Kidney (tissue), 22 donors: ENCODE measurements at places on chromosomes 3 and 15. TPM values are rescaled to one million over a fixed set of nuclear protein-coding genes. Genes with fewer than 3 reads are reported as not detected.
A peak's percentile ranks its signal among the peaks of the same experiment; 100 is the strongest.

- H3K4me3 ChIP-seq = no peak overlapping the region
- no peaks in the 10 kb centered on the region for H3K4me1 ChIP-seq
- no peak for DNase-seq
Observed at GRCh38 chr3:11438646-11439045, 166.4 kb downstream of the ATG7 start.

GRCh38 chr3:33391255-33391995 is 48.8 kb downstream of the UBP1 start:
- DNase-seq = no peak
- peaks cover 45% of the 10 kb centered on the region for H3K36me3 ChIP-seq

- no peak overlapping the region for H3K4me3 ChIP-seq
- DNase-seq = no peak
- H3K36me3 ChIP-seq = no peaks in the 10 kb centered on the region
- H3K4me1 ChIP-seq = no peaks in the 10 kb centered on the region
Observed at GRCh38 chr3:151599103-151599672, 134.5 kb upstream of the AADACL2 start.

DNA sequence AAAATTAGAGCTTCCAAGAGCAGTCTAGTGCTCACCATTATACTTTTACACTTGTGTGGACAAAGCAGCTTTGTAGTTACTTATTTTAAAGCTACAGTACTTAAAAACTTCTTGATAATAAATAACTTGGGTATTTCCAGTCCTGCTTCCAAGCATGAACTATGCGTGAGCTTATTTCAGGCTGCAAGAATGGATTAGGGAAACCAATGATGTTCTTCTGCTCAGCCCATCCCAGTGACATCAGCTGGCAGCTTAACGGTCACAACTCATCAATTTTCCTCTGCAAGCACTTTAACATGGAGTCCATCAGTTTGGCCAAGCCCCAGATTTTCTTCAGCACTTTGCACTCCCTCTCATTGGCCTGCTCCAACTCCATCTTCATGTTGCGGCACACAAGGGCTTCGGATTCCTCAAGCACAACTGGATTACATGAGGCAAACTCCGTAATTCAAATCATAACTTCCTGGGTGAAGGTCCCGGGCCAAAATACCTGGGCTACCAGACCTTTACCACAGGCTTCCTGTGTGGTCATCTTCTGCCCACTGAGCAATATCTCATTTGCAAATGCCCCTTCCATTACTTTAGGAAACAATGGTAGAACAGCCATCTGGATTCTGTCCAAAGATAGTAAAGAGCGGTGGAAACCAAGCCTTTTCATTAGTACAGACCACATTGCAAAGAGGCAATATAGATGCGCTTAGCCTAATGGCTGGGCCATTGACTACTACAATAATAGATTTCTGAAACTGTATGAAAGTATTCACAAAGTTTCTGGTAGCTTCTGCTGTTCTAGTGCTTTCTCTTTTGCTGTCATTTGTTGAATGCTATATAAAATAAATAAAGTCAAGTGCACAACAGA is 87.5 kb upstream of the DAZL start:
- no peaks in the 10 kb centered on the region for H3K4me1 ChIP-seq
- no peak overlapping the region for H3K4me3 ChIP-seq
- H3K27ac ChIP-seq = no peak overlapping the region

GRCh38 chr3:20121088-20121487 is 64.9 kb downstream of the SGO1 start:
- H3K27me3 ChIP-seq = no peaks in the 10 kb centered on the region
- H3K27ac ChIP-seq = no peak overlapping the region
- peaks cover 19% of the 10 kb centered on the region for H3K36me3 ChIP-seq
- H3K4me3 ChIP-seq = no peak overlapping the region
- DNase-seq = no peak

DNA sequence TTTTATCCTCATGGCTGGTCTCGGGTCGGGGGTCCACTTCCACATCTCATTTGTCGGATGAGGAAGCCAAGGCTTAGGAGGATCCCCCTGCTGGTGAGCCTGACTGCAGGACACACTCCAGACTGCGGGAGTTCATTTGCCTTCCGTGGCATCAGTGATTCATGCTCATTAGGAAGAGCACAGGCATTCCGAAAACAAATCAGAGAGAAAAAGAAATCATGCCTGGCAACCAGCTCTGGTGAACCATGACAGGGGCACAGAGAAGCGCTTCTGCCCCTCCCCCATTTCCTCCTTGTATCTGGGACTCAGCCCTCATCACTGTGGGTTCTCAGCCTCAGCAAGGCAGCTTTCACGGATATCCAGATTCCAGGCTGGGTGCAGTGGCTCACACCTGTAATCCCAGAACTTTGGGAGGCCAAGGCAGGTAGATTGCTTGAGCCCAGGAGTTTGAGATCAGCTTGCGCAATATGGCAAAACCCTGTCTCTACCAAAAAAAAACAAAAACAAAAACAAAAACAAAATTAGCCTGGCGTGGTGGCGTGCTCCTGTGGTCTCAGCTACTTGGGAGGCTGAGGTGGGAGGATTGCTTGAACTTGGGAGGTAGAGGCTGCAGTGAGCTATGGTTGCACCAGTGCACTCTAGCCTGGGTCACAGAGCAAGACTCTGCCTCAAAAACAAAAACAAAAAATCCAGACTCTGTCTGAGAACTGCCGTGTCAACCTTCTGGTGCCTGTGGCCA is 28.4 kb downstream of the IRAK2 start:
- no peaks in the 10 kb centered on the region for H3K4me1 ChIP-seq
- H3K36me3 ChIP-seq = no peaks in the 10 kb centered on the region
- DNase-seq = peak; percentile 69
- peak overlapping the region; percentile 60 for H3K27ac ChIP-seq
- no peaks in the 10 kb centered on the region for H3K27me3 ChIP-seq

GRCh38 chr15:33894193-33894592 is 74.1 kb upstream of the CHRM5 start:
- no peak overlapping the region for H3K4me3 ChIP-seq
- H3K27me3 ChIP-seq = no peaks in the 10 kb centered on the region

DNA sequence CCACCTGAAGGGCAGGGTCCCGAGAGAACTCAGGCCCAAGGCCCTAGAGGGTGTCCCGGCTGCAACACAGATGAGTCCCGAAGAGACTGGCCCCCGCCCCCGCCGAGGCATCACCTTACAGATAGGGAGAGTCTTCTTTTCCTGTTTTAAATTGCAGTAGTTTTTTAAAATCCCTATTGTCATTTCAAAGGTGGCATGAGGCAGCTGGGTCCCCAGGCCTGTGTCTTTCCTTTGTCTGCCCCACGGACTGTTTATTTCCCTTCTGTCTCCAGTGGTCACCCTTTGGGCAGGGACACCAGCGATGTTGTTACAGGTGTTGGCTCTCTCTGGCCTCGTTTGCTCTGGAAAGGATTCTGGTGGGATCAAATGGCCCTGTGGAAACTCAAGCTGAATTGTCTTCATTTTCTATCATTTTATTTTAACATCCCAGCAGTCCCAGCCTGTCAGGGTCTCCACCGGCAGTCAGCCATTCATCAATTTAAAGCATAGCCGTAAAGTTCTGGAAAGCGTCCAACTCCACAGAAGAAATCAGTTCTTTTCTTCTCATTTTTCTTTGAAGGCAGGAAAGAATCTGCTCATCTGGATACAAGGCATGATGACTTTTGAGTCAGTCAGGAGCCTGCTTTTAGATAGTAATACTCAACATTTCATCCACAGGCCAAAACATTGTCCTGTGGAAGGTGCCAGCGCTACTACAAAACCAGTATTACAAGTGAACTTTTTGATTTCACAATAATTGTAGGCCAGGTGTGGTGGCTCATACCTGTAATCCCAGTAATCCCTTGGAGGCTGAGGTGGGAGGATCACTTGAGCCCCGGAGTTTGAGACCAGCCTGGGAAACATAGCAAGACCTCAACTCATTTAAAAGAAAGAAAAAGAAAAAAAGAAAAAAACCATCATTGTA is 96.2 kb downstream of the HES1 start:
- H3K4me1 ChIP-seq = no peaks in the 10 kb centered on the region
- DNase-seq = peak; percentile 85
- no peaks in the 10 kb centered on the region for H3K27me3 ChIP-seq
- no peaks in the 10 kb centered on the region for H3K36me3 ChIP-seq
- H3K27ac ChIP-seq = no peak overlapping the region
- H3K4me3 ChIP-seq = no peak overlapping the region

DNA sequence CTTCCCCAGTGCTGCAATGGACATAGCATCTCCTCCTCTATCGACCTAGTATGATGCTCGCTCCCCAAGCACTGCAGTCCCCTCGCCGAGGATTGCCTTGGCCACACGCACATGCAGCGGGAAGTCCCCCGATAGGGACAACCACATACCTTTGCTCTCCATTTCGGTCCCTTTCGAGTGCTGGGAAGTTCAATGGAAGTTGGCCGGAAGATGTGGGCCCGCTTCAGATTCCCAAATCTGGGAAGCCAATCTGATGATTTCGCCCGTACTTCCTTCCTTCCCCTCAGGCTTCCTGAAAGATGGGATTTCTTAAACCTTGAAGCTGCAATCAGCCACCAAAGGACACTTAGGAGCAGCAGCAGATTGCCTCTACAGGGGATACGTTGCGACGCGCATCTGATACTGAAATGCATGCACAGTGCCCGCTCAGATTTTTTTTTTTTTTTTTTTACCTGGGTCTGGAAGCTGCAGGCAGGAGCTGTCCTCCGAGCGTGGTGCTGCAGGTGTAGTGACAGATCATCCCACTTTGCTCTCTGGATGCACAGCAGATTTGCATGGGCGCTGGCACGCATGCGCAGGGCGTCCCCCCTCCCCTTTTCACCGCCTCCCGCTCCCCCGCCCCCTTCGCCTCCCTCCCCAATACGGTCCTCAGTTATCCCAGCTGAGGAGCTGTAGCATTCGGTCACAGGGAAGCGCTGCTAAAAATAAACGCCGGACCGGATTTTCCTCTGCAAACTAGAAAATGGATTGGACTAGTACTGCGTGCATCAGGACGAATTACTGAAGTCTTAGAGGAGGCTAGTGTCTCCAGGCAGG is at the start of gene FGF12:
TSS of gene FGF12 (minus strand) at position 510 of the 816 bp plus-strand sequence.
- H3K27ac ChIP-seq = no peak within 1 kb of the TSS
- H3K27me3 ChIP-seq = no peaks in the 10 kb centered on the region
- no peaks in the 10 kb centered on the region for H3K4me1 ChIP-seq
- peak within 1 kb of the TSS; percentile 46 for H3K4me3 ChIP-seq
- H3K36me3 ChIP-seq = no peaks in the 10 kb centered on the region

DNA sequence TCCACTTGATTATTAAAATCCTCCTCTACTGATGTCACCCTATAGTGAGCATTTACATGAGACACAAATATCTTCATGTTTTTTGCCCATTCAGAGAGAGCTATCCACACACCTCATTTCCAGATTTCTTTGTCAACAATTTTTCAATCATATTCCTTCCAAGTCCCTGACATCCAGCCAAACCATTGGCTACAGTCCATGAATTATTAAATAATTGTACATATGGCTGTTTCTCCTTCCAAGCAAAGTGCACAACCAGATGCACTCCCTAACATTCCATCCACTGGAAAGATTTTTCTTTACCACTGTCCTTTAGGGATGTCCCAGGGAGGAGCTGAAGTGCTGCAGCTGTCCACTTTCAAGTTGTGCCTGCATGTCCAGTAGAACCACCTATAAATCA is 328.0 kb upstream of the MDFIC2 start:
- H3K36me3 ChIP-seq = no peaks in the 10 kb centered on the region
- H3K27ac ChIP-seq = no peak overlapping the region
- DNase-seq = no peak
- H3K4me1 ChIP-seq = no peaks in the 10 kb centered on the region

GRCh38 chr3:23113455-23114171 is 89.5 kb upstream of the UBE2E2 start:
- H3K36me3 ChIP-seq = no peaks in the 10 kb centered on the region
- H3K27me3 ChIP-seq = no peaks in the 10 kb centered on the region

DNA sequence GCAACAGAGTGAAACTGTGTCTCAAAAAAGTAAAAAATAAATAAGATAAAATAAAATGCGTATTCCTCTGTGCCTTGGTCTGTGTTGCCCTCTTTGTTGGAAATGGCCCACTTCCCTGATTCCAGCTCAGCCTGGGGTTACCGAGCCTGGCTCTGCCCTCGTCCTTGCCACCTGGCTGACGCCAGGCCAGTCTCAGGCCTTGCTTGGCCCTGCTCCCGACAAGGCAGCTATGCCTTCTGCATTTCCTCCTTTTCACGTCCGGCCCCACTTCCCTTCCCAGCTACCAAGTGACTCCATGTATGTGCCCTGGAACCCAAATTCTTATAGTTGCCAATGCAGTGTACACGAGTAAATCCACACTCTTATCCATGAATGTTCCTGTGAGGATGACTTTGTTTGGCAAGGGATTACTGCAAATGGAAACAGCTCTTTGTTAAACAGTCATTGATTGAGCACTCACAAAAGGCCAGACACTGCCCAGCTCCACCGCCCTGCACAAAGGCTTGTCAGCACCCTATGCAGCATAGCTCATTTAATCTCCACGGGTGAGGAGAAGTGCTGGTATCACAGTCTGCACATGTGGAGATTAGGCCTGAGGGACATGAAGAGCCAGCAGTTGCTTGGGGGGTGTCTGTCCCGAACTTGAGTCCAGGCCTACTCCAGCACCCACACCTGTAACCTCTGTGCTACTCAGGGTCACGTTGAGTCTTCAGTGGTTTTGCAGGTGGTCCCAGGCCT is 25.1 kb downstream of the SPSB4 start:
- DNase-seq = peak; percentile 53
- no peaks in the 10 kb centered on the region for H3K36me3 ChIP-seq
- H3K4me3 ChIP-seq = no peak overlapping the region
- no peaks in the 10 kb centered on the region for H3K4me1 ChIP-seq
- H3K27me3 ChIP-seq = no peaks in the 10 kb centered on the region

GRCh38 chr15:76398317-76399104 is 61.9 kb downstream of the ISL2 start:
- no peaks in the 10 kb centered on the region for H3K36me3 ChIP-seq
- H3K4me1 ChIP-seq = no peaks in the 10 kb centered on the region
- no peaks in the 10 kb centered on the region for H3K27me3 ChIP-seq
- H3K4me3 ChIP-seq = no peak overlapping the region
- no peak for DNase-seq

DNA sequence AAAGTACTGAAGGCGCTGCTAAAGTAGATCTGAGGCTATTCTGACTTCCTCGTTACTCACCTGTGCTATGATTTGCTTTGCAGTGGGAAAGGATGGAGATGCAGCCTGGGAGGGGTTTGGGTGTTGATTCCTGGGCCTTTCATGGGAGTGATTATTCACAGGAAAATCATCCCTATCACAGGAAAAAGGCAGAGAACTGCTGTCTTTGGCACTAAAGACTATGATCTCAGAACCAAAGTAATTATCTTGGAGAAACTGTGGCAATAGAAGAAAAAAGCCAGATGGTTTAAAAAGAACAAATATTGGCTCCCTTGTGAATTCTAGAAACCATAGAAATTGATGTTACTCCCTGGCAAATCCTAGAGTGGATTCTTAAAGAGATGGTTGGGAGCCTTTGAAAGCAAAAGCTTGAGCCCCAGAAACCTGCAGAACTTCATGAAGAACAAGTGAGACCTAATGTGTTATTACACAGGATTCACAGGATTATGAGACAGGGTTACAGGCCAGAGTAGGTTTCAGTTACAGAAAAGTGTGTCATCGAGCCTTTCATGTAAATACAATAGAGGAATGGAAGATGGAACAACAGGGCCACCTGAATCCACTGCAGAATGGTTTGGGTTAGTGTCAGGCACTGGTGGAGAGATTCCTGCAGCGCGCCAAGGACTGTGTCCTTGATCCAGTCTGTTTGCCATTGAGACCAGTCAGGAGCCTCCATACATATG is 85.7 kb downstream of the OXNAD1 start:
- no peaks in the 10 kb centered on the region for H3K27me3 ChIP-seq
- H3K27ac ChIP-seq = no peak overlapping the region
- no peaks in the 10 kb centered on the region for H3K4me1 ChIP-seq
- no peak for DNase-seq
- no peaks in the 10 kb centered on the region for H3K36me3 ChIP-seq

Gene NRG4
- total RNA-seq = 0.35 TPM

Gene KIF15
- total RNA-seq = 0.72 TPM

Gene DGKG
- total RNA-seq = 11.4 TPM

Gene HDC
- 12.9 TPM for total RNA-seq

Gene BSN
- total RNA-seq = 1.3 TPM

Gene GRIP2
- total RNA-seq = 3.0 TPM

Gene RUBCN
- 31.5 TPM for total RNA-seq

Gene GOLGA6L26
- total RNA-seq = not detected

Gene ANKRD63
- total RNA-seq = not detected

Gene DUOXA1
- total RNA-seq = 1.4 TPM
